Mesenchymal stem cell (in vitro differentiated cells and primary cell): ENCODE measurements at places on chromosomes 12 and 14.

DNA sequence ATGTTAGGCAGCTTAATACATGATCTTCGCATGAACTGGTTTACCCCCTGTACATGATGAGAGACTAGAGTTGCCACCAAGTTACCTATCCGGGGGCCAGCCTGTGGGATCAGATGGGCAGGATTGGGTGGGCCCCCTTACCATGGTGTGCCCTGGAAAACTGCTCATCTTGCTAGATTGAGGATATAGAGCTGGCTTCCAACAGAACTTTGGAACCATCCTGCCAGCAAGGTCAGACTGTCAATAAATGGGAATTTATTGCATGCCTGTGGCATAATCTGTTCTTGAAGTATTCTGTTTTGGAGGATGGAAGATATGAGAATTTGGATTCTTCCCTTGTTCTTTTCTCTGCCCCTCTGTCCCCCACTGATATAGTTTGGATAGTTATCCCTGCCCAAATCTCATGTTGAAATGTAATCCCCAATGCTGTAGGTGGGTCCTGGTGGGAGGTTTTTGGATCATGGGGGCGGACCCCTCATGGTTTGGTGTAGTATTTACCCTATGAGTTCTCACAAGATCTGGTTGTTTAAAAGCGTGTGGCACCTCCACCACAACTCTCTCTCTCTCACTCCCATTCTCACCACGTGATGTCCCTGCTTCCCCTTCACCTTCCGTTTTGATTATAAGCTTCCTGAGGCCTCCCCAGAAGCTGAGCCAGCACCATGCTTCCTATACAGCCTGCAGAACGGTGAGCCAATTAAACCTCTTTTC is 3.7 kb upstream of the TM9SF1 start:
- no peak for DNase-seq

- no peak for DNase-seq
Observed at GRCh38 chr12:84455598-84455997, 457.0 kb downstream of the SLC6A15 start.

- no peak for DNase-seq
Observed at GRCh38 chr12:85296362-85296761, 16.3 kb downstream of the ALX1 start.

DNA sequence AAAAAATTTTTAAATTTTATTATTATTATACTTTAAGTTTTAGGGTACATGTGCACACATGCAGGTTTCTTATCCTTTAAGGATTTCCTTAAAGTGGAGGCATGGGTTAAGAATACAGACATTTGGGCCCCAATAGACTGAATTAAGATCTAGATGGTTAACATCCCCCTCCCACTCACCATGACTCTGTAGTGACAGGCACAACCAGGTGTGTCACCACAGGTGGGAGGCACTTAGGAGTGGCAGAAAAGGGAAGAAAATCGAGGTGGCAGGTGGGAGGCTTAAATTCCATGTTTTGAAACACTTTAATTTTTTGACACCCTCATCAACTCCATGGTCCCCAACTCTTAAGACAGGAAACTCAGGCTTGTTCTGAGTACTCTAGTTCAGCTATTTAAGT is 37.6 kb upstream of the GRIP1 start:
- no peak for DNase-seq

- DNase-seq, result no peak
Observed at GRCh38 chr12:96720363-96720705, 186.7 kb upstream of the NEDD1 start.

GRCh38 chr14:84181072-84181471 is 1348.9 kb upstream of the FLRT2 start:
- no peak for DNase-seq

DNA sequence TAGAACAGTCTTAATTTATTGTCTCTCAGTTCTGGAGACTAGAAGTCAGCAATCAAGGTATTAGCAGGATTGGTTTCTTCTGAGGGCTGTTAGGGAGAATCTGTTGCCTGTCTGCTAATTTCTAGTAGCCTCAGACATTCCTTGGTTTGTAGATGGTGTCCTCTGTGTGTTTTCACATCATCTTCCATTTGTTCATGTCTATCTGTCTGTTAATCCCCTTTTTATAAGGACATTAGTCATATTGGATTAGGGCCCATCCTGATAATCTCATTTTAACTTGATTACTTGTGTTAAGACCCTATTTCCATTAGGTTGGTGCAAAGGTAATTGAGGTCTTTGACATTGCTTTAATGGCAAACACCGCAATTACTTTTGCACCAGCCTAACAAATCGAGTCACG is 34.3 kb downstream of the TBC1D15 start:
- no peak for DNase-seq

GRCh38 chr14:103546652-103547454 is 15.6 kb downstream of the BAG5 start:
- DNase-seq, result peak; percentile 46

DNA sequence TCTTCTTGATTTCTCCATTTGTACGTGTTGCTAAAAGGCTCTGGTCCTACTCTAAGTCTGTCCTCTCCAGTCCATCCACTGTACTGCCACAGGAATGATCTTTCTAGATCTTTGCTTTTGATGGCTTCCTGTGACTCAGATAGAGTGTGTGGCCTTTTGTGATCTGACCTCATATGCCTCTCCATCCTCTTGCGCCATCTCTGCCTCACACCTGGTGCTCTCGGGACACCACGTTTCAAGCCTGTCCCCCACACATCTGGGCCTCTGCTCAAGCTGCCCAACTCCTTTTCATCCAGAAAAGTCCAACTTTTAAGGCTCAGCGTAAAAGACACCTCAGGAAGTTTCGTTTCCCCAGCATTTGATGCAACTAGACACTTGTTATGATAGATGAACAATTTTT is 39.0 kb downstream of the DCAF4 start:
- peak; percentile 57 for DNase-seq
